ENCODE measurements at places on chromosomes 3 and 15.

- DNase-seq: no peak
Observed at GRCh38 chr3:9833078-9833477, 10.7 kb downstream of the RPUSD3 start.

DNA sequence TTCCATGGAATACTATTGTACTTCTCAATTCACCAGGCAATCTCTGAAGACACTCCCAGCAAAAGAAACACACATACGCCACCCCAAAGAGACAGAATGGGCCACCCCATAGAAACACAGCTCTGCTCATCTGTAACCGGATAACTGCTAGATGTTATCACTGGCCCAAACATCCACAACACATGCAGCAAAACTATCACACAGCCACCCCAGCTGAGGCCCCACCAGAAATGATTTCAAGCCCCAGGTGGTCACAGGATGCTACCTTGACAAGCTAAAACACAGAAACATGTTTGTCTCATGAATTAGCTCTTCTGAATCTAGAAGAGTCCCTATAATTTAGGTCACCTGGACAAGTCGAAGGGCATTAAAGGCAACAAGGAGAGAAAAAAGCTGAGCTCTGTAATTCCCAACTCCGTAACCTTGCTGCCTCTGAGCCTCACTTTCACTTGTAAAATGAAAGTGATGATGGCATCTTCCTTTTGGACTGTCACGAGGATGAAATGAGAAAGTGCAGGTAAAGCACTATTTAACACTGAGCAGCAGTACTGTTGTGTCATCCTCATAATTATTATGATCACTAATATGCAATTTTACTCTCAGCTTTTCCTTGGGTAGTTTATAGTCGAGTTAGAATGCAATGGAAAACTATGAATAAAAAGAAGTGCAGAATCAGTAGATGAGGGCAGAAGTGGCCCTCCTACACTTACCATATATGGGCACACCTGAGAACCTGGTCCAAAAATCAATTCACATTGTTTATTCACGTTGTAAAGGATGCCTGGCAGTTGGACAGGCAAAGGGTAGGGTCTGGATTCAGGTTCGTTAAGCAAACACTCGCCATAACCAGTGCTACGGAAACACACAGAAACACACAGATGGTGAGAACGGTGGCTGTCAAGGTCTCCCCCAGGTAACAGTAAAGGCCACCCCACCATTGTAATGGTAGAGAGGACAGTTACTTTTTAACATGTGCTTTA lies 38.6 kb downstream of the ADAMTS9 start:
- DNase-seq: no peak

GRCh38 chr3:142723968-142724681 lies at the start of gene TRPC1:
TSS of gene TRPC1 (plus strand) at chr3:142724034. CDS start at chr3:142724560, 526 bp downstream.
- DNase-seq: peak; percentile 69

DNA sequence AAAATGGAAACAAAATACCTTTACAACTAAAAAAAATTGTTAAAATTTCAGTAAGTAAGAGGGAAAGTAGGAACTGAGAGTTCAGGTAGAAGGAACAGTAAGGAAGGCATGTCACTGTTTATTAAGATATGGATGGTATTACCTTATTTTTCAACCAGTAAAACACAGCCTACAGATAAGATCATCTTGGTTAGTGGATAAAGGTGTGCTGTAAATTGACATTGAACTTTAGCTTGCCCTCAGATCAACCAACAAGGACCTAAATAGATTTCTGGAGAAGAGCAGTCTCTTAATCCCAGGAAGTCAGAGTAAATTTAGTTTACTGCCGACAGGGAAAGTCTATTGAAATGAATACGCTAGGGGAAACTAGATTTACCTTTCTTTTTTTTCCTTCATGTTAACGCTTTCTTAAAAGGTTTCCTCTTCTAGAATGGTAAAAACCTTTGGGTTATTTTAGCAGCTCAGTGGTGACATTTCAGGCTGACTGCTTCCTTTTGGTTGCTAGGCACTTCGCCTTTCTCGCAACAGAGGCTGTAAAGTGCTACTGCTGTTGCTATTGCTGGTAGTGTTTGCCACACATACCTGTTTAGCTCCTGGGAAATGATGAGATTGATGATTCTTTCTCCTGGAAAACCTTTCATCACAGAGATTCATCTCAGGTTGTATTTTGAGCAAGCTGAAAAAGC lies 12.9 kb downstream of the DZIP3 start:
- no peak for DNase-seq

- DNase-seq: no peak
Observed at GRCh38 chr15:57282686-57283085, 93.6 kb upstream of the CGNL1 start.

DNA sequence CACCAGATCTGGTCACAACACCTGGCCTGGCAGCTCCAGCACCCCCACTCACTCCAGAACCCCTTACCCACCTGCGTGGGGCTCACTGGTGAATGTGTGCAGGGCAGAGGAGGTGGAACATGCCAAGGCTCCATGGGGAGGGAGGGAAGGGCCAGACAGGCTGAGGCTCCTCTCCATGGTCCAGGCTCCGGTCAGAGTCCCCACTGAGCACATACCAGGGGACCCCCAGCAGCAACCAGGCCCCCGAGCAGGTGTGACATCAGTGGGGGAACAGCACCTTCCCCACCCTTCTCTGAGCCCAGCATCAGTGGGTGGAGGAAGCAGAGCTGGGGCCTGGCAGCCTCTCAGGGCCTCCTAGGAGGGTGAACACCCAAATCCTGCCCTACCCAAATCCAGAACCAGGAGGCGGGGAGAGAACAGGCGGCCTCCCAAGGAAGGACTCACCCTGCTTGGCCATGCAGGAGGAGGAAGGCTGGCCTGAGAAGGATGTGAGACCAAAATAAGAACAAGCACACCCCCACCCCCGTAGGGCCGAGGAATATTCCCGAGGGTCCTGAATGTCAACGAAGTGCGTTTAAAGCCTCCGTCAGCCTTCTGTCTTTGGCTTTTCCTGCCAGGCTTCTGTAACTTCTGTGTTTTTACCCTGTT lies 1.1 kb upstream of the GP9 start:
- DNase-seq: no peak

DNA sequence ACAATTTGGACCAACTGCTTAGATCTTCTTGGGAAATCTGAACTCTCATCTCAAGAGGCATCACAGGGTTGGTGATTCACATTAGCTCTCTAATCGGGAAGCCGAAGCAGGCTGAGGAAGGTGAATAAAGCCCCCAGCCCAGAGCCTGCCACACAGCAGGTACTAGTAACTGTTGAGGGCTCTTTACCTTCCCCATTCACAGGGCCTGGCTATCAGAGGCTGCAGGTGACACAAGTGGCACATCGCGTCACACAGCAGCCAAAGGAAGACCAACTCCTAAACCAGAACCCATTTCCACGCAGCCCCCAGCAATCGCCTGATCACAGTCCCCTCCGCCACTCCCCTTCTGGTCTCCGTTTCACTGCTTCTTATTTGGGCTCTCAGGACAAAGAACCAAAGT lies 29.2 kb downstream of the SH3BP5 start:
- DNase-seq: peak; percentile 19

DNA sequence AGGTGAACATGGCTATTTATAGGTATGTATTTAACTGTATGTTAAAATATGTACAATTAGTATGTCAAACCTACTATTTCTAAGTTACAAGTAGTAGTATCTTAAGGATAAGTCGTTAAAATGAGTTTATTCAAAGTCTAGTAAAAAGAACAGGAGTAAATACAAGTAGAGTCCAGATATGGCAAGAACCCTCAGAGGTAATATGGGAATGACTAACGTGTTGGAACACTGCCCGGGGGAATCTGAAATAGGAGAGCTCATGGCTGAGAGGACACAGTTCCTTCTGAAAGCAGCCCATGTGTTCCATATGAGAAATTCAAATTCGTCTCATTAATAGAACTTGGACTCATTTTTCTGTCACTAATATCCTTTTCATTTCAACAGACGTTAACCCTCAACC lies 158.8 kb downstream of the CLSTN2 start:
- peak; percentile 50 for DNase-seq

DNA sequence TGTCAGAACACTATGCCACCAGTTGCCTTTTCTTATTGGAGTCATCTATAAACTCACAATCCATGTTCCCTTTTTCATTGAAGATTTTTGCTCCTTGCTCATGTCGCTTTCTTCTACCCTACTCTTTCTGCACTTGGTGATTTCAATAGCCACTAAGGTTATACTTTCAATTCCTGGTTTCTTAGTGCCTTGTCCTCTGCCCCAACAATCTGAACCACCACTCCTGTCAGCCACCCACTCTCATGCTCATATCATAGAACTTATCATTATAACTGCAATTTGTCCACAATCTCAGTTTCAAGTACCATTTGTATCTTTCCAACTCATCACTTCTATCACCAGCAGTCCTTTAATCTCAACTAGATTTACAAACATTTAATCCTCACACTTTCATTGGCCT lies 10.0 kb upstream of the GRAMD1C start:
- no peak for DNase-seq
